ENCODE measurements at places on chromosomes 2 and 18.

- DNase-seq: no peak
Measured at GRCh38 chr2:86224645-86225355, 25.5 kb downstream of the MRPL35 start.

DNA sequence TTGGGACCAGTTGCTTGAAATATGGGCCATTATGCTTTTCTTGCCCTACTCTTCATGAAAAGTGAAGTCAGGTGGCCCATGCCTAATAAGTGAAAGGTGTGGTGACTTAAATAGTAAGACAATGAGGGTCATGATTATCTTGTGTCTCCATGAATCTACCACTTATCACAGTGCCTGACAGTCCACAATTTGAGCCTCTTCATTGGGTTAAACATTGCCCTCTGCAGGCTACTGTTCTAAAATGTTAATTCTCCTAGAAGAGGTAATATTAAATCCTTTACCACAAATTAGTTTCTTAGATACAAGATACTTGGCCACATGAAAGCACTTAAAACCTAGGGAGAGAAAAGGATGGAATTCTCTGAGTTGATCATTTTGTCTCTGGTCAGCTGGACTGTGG lies 4.0 kb downstream of the EGR4 start:
- no peak for DNase-seq

DNA sequence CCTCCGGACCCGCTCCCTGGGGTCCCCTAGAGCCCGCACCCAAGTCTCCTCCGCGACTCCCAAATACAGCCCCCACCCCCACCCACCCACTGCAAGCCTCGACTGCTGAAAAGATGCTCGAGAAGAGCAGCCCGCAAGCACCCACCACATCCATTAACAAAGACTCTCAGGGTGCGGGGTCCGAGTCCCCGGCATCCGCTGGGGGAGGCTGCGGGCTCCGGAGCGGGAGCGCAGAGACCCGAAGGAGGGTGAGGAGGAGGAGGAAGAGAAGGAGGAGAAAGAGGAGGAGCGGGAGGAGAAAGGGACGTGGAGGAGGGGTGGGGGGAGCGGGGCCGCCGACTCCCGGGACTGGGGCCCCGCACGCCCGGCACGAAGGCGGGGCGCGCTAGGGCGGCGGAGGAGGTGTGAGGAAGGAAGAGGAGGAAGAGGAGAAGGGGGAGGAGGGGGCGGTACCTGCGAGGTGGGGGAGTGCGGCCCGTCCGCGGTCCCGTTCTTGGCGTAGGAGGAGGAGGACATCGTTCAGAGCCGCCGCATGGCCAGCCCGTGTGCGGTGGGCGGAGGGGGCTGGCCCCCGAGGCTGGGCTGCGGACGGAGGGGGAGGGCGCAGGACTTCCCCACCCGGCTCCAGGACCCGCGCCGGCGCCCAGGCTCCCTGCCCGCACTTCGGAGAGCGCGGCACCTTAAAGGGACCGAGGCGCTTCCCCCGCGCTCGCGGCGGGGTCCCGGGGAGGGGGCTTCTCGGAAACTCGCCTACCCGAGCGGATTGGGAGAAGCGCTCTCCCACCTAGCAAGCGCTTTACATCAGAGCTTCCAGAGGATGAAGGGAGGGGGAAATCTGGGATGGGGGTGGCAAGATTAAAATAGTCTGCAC lies at the start of gene CACNB4:
Gene CACNB4 (minus strand): TSS at position 549 of the 871 bp plus-strand sequence.
- no peak for DNase-seq

DNA sequence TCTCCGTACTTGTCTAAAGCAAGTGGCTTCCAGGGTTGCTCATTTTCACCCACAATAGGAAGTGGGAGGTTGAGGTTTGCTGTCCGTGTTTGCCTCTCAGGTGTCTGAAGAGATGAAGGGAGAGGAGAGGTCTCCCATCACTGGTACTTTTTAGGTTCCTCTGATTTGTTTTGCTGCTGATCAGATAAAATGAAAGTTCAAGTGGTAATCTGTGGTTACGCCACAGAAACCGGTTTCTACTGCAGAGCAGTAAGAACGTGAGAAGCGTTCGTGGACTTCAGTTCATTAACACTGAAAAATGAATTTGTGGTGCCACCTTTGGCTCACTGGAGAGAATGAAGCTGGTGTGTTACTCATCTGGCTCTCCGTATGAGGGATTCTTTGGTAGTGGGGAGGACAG lies 118.2 kb downstream of the GBX2 start:
- no peak for DNase-seq

DNA sequence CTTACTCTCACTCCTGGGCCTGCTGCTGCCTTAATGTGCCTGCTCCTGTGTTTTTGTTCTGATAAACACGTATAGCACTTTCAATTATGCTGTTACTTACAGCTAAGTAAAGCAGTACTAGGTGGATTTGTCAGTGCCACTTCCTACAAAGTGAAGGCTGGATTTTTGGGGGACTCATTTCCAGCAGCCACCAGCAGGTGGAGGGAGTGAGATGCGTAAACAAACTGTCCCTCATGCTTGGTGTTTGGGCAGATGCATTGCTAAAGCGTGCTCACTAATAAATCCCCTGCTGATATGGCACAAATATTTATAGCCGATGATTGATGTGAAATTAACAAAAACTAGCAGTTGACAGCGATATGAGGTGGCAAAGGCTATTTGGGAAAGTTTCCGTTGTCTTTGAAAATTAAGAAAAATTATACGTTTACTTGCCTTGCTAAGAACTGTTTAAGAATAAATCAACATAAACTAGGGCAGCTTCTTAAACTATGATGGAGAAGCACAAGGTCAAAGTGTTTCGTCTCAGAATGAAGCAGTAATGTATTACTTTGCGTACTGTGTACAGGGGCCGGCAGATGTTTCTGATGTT lies 101.7 kb downstream of the AGAP1 start:
- DNase-seq: peak; percentile 77

- no peak for DNase-seq
Measured at GRCh38 chr2:71608441-71608840, 155.1 kb downstream of the DYSF start.
